ENCODE measurements at places on chromosomes 2 and 18.
A peak's percentile ranks its signal among the peaks of the same experiment; 100 is the strongest.

DNA sequence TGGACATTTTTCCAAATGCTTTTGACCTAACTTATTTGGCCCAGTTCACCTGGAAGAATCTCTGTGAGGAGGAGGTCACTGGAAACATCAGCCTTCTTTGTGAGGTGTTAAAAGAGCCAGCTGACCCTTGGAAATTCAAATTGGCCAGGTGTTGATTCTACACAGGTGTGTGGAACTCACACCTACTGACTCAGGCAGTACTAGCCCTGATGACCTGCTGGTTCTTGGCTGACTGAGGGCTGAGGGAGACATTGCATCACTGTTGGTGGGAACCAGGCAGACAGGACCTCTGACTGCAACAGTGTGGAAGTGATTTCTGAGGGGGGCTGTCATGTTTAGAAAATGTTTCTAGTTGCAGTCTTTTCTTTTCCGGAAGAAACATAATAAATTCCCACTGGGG is 242.2 kb upstream of the LRRTM1 start:
- DNase-seq, result no peak

GRCh38 chr2:158046121-158046880 is 55.4 kb upstream of the UPP2 start:
- DNase-seq, result no peak

GRCh38 chr18:79887181-79888000 is 64.1 kb downstream of the SLC66A2 start:
- DNase-seq, result peak; percentile 60

- no peak for DNase-seq
Observed at GRCh38 chr2:159214325-159214865, 72.1 kb downstream of the WDSUB1 start.

DNA sequence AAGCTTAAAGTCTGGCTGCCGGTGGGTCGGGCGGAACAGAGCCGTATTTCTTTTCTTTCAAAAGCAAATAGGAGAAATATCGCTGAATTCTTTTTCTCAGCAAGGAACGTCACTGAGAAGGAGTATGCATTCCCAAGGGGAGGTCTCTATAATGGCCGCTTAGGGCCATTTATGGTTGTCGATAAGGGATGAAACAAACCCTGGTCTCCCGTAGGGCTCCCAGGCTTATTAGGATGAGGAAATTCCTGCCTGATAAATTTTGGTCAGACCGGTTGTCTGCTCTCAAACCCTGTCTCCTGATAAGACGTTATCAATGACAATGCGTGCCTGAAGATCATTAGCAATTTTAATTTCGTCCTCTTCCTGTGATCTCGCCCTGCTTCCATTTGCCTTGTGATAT is 227.7 kb upstream of the ZEB2 start:
- no peak for DNase-seq

DNA sequence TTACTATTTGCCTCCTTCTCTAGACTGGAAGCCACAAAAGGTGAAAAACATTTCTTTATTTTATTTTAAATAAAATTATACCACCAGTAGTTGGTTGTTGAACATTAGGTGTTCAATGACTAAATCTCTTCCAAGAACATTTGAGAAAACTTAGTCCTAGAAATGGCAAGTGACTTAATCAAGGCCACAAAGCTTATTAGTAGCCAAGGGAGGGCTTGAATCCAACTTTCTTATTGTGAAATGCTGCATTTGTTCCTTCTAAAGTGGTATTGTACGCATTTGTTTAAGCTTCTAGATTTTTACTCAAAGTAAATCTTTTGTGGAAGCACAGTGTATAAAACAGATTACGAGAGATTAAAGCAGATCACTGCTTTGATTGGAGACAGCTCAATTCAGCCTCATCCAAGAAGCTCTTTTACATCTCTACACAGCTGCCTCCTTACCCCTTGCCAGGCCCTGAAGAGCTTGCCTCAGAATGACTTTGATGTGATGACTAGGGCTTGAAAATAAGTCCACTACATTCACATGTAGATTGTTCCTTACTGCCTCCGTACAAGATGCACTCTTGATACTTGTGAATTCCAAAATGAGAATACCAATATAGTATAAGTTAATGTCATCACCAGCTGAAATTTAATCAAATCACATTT is 244.8 kb downstream of the XIRP2 start:
- no peak for DNase-seq

- DNase-seq, result no peak
Observed at GRCh38 chr2:109387221-109387735, 226.5 kb downstream of the SEPTIN10 start.

DNA sequence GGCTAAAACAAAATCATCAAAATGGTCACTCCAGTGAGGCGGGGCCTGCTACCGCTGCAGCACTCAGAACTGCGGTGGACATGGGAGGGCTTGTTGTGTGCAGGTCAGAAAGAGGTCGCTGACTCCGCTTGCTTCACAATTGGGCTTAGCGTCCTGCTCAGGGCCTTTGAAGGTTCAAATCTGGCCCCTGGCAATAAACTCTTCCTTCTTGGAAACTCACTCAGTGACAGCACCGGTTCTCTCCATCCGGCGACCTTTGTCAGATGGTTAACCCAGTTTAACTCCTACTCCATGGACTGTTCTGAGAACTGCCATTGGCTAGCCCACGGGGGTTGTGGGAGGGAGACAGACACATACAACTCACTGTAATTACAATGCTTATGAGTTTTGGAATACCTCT is 29.0 kb upstream of the LAPTM4A start:
- no peak for DNase-seq

DNA sequence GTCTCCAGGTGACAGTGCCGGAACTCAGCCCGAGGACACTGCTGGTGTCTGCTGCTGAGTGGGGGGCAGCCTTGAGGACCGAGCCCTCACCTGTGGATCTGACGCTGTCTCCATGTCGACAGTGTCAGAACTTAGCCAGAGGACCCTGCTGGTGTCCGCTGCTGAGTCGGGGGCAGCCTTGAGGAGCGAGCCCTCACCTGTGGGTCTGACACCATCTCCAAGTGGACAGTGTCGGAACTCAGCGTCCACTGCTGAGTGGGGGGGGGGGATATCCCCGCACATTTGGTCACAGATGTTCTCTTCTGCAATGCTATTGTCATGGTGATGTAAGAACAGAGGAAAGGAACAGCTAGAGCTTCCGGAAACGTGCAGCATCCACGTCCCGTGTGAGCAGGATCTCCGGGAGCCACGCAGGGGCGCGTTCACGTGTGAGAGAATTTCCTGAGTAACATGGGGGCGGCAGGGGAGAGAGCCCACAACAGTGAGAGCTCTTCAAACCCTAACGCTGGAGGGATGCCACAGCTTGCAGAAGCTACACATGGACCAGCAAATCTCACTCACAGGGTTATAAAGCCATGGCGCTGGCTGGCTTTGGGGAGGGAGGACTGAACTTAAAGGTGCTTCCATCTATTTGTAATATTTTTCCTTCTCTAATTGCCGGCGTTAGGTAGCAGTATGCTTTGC is 250.7 kb upstream of the SALL3 start:
- DNase-seq, result no peak

DNA sequence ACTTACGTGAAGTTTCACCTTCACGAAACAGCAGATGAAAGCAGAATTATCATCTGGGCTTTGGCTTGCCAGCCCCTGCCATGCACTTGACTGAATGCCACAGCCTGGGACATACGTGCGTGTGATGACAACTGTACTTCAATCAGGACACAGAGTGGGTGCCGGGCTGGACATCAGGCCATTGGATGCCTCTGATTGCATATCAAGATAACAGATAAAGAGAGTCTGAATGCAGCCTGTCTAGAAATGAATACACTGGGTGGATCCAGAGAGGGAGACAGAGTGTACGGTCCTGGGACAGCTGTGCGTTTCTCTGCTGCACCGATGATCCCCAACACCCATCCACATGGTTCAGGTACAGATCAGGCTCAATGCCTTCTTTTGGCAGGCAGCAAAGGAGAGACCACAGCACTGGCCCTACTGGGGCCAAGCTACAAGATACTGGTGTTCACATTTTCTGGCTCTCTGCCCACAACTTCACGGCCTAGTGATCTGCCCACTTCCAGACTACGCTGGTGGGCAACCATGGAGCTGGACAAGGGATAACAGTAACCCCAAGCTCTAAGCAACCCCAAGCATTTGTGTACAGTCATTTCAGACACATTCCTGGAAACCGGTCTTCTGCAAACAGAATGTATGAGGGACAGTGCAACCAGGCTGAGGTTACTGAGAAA is 35.6 kb downstream of the FBLN7 start:
- no peak for DNase-seq

GRCh38 chr2:189657867-189658266 is 3.4 kb upstream of the ASNSD1 start:
- no peak for DNase-seq

DNA sequence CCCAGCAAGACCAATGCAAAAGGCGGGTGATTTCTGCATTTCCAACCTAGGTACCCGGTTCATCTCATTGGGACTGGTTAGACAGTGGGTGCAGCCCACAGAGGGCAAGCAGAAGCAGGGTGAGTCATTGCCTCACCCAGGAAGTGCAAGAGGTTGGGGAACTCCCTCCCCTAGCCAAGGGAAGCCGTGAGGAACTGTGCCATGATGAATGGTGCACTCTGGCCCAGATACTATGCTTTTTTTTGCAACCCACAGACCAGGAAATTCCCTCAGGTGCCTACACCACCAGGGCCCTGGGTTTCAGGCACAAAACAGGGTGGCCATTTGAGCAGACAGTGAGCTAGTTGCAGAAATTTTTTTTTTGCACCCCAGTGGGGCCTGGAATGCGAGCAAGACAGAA is 662.6 kb upstream of the ACVR2A start:
- DNase-seq, result no peak

All from ascending aorta (tissue), 2 donors.